ENCODE measurements at places on chromosomes 1 and 21. TPM values are rescaled to one million over a fixed set of nuclear protein-coding genes. Genes with fewer than 3 reads are reported as not detected.

ALDH4A1 gene
- total RNA-seq = 22.6 TPM

PLEKHO1 gene
- 32.6 TPM for total RNA-seq

FYB2 gene
- total RNA-seq = not detected

AKR1A1 gene
- total RNA-seq = 115 TPM

ANKRD45 gene
- total RNA-seq = 0.21 TPM

OTUD3 gene
- 6.3 TPM for total RNA-seq

THEM5 gene
- total RNA-seq = not detected

SDHC gene
- total RNA-seq = 278 TPM

LCE2C gene
- total RNA-seq = not detected

BSND gene
- not detected for total RNA-seq

- DNase-seq = no peak
- H3K27me3 ChIP-seq = peaks cover 37% of the 10 kb centered on the region
- H3K36me3 ChIP-seq = no peaks in the 10 kb centered on the region
- H3K4me3 ChIP-seq = no peak overlapping the region
- H3K27ac ChIP-seq = no peak overlapping the region
Measured at GRCh38 chr1:211543025-211543424, 35.9 kb downstream of the SLC30A1 start.

DNA sequence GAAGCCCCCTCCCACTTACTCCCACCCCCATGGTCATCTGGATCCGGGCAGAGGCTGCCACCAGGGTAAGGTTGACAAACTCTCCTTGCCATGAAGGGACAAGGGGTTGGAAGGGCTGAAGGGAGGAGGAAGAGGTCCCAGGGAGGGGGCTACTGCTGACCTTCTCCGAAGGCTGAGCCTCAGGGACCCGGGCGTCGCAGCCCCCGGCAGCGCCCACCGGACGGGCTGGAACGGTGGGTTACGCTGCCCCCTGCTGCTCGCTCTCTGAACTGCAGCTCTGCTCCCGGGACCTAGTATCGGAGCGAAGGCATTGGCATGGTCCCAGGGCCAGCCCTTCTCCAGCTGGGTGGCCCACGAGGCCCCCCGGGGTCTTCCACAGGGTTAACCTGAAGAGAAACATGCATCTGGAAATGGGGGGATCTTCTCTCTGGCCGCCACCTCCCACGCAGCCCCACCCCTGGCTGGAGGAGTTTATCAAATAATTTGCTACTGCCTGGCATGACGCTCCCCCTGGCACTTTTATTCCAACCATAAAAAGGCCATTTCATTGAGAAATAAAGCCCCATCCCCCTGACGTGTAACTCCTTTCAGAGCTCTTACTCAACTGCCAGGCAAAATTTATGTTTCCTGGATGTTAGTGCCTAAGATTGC lies 70.4 kb upstream of the TARDBP start:
- peaks cover 17% of the 10 kb centered on the region for H3K4me1 ChIP-seq
- no peaks in the 10 kb centered on the region for H3K36me3 ChIP-seq
- H3K4me3 ChIP-seq = no peak overlapping the region

GRCh38 chr1:228267962-228268880 lies 60.4 kb downstream of the OBSCN start:
- no peaks in the 10 kb centered on the region for H3K27me3 ChIP-seq
- H3K4me3 ChIP-seq = no peak overlapping the region
- DNase-seq = no peak
- H3K27ac ChIP-seq = no peak overlapping the region

DNA sequence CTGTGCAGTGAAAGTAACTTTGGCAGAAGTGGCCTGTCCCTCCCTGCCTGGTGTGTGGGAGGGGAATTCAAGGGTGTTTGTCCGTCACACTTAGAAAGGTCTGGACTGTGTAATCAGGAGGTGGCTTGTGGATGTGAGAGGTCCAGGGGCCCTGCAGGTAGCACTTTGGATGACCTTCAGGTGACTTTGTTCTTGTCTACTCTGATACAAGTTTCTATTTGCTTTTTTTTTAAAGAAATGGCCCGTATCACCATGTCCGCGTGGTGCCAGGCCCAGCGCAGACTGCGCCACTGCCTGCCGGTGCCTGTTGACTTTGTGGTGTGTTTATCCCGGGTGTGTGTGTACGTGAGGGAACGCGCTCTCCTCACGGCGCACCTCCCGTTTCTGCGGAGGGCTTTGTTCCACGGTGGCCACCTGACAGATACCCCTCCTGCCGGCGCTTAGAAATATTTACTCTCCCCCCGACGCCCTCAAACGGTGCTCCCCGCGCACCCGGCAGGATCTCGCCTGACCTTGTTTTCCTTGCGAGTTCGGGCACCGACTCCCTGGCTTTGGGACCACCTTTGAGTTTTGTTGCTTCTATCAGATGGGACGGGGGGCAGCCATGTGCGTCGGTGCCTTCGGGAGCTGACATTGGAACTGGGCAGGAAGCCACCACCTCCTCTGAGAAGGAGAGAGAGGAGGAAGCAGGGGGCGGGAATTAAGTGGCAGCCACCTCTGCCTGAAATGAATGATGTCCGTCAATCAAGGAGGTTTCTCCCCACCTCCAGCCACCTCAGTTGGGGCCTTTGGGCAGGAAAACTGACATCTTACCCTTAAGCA lies 119.4 kb downstream of the PRDM16 start:
- H3K4me1 ChIP-seq = no peaks in the 10 kb centered on the region
- no peak overlapping the region for H3K27ac ChIP-seq
- no peak overlapping the region for H3K4me3 ChIP-seq
- peaks cover 3% of the 10 kb centered on the region for H3K27me3 ChIP-seq
- H3K36me3 ChIP-seq = no peaks in the 10 kb centered on the region

DNA sequence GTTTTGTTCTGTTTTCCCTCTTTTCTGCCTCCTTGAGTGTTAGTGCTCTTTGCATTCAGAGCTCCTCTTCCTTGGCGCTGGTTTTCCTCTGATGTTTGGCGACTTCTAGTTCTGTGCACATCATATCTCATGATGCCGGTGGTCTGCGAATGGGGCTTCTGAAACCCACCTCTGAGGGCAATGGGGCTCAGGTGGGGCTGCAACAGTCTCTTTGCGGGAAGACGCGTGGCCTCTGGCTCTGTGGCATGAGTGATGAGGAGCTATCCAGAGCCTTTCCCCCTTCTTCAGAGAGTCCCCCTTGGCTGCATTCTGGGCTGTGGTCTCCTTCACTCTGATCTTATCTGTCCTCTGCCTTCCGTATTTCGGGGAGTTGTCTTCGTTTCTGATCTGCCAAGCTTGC lies 39.0 kb downstream of the TNFRSF8 start:
- no peak overlapping the region for H3K27ac ChIP-seq
- H3K4me3 ChIP-seq = no peak overlapping the region
- no peak for DNase-seq
- no peaks in the 10 kb centered on the region for H3K36me3 ChIP-seq
- H3K27me3 ChIP-seq = peaks cover 41% of the 10 kb centered on the region

GRCh38 chr1:153617663-153618062 lies 1.5 kb upstream of the S100A14 start:
- peaks cover 44% of the 10 kb centered on the region for H3K4me1 ChIP-seq
- peaks cover 13% of the 10 kb centered on the region for H3K36me3 ChIP-seq
- H3K27ac ChIP-seq = peak overlapping the region; percentile 73
- peak; percentile 71 for DNase-seq
- H3K27me3 ChIP-seq = peaks cover 3% of the 10 kb centered on the region
- no peak overlapping the region for H3K4me3 ChIP-seq

DNA sequence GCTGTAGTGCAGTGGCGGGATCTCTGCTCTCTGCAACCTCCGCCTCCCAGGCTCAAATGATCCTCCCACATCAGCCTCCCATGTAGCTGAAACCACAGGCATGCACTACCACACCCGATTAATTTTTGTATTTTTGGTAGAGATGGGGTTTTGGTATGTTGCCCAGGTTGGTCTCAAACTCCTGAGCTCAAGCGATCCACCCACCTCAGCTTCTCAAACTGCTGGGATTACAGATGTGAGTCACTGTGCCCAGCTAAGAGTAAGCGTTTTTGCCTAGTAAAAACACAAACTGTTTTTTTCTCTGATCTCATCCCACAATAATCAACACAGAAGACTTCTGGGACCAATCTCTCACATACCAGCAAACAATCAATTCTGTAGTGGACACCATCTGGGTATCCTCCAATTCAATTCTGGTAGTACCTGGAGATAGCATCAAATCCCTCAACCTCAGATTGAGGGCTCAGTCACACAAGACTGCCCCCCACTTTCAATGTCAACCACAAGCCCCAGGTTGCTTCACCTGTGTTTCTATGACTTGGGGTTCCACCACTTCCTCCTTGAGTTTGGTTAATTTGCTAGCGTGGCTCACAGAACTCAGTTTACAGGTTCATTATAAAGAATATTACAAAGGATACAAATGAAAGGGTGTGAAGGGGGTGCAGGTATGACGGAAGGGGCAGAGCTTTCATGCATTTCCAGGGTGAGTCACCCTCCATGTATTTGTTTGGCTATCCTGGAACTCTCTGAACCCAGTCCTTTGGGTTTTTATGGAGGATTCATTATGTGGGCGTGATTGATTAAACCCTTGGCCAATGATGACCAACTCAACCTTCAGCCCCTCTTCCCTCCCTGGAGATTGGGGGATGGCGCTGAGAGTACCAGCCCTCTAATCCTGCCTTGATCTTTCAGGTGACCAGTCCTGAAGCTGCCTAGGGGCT lies 40.0 kb upstream of the RHOU start:
- no peak overlapping the region for H3K27ac ChIP-seq
- no peak for DNase-seq
- no peaks in the 10 kb centered on the region for H3K4me1 ChIP-seq
- no peaks in the 10 kb centered on the region for H3K27me3 ChIP-seq
- no peaks in the 10 kb centered on the region for H3K36me3 ChIP-seq

- H3K27ac ChIP-seq = no peak overlapping the region
- DNase-seq = no peak
- peaks cover 36% of the 10 kb centered on the region for H3K36me3 ChIP-seq
- H3K4me1 ChIP-seq = peaks cover 46% of the 10 kb centered on the region
Measured at GRCh38 chr1:109365642-109366204, 32.0 kb downstream of the SORT1 start.

DNA sequence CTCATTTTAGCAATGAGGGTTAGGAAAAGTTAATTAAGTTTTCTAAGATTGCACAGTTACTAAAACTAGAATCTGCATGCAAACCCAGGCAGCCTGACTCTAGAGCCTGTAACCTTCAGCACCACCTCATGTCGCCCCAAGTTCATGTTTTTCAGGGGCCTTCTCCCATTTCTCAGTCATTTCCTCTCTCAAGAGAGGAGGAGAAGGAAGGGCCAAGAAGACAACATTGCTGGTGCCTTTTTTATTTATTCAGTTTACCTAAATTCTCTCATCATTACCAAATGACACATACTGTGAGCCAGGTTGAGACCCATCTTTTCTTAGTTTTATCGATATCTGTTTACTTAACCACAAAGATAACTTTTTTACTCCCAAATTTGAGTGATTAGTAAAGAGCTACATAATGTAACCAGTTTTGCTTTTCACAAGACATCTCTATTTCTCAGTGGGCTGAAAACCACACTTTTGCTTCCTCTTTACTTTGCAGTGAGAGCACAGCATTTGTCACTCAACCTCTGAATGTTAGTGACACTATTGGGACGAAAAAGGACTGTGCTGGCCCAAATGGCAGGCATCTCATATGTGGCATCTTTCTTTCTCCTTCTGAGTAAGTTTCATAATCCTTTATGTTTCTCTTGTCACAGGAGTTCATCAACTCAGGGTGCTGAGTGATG lies at the start of gene CD101:
TSS of gene CD101 (plus strand) at position 507 of the 674 bp plus-strand sequence. CDS start at position 565, 58 bp downstream.
- H3K4me1 ChIP-seq = no peaks in the 10 kb centered on the region
- no peak within 1 kb of the TSS for H3K4me3 ChIP-seq
- peaks cover 10% of the 10 kb centered on the region for H3K27me3 ChIP-seq
- DNase-seq = no peak
- no peaks in the 10 kb centered on the region for H3K36me3 ChIP-seq

DNA sequence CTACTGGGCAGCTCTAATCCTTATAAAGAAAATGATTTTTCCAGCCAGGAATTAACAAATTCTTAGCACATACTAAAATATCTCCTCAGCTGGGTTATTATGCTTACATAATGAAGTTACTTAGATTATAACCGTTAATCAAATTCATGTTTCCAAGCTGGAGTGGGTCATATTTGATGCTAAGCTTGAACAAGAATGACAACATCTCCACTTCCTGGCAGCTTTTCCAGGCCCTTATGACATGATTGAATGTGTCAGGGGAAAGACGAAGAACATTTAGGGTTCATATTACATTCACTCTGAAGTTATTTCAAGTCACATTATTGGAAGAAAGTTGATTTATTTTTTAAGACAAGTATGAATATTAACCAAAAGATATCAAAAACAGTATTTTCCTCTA lies 333.7 kb downstream of the PCP4 start:
- no peaks in the 10 kb centered on the region for H3K4me1 ChIP-seq
- H3K27me3 ChIP-seq = no peaks in the 10 kb centered on the region
- no peak overlapping the region for H3K4me3 ChIP-seq
- H3K36me3 ChIP-seq = no peaks in the 10 kb centered on the region
- DNase-seq = no peak

- peaks cover 19% of the 10 kb centered on the region for H3K27me3 ChIP-seq
- H3K36me3 ChIP-seq = no peaks in the 10 kb centered on the region
- DNase-seq = no peak
- peaks cover 21% of the 10 kb centered on the region for H3K4me1 ChIP-seq
- no peak overlapping the region for H3K4me3 ChIP-seq
- no peak overlapping the region for H3K27ac ChIP-seq
Measured at GRCh38 chr1:207971331-207972219, 60.6 kb upstream of the CD34 start.

DNA sequence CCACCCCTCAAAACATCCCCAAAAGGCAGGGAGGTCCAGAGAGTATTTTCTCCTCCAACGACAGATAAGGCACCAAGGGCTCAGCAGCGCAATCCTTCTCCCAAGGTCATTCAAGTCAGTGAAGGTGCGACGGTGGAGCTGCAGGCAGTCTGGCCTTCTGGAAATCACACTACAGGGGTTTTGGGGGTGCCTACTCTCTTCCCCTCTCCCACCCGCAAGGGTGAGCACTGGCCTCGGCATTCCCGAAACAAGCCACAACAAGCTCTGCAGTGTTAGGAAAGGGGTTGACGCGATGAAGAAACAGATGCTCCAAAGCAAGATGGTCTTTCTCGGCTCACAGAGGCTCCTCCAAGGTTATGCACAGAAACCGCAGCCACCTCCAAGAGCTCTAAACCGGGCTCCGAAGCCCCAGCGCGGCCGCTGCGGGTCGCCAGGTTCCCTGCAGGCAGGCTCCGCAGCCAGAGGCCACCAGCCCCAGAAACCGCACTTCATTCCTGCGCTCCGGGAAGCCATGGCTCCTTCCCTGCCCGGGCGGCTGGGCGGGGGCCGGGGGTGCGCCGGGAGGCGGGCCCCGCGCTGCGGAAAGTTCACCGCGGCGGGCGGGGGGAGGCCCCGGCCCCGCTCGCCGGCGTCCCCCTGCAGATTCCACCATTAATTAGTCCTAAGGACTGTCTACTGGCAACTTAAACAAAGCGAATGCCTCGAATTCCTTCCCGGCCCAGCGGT lies 1.1 kb downstream of the LUZP1 start:
- H3K27ac ChIP-seq = peak overlapping the region; percentile 75
- peaks cover 65% of the 10 kb centered on the region for H3K4me1 ChIP-seq
- peak overlapping the region; percentile 97 for H3K4me3 ChIP-seq
- DNase-seq = peak; percentile 43

DNA sequence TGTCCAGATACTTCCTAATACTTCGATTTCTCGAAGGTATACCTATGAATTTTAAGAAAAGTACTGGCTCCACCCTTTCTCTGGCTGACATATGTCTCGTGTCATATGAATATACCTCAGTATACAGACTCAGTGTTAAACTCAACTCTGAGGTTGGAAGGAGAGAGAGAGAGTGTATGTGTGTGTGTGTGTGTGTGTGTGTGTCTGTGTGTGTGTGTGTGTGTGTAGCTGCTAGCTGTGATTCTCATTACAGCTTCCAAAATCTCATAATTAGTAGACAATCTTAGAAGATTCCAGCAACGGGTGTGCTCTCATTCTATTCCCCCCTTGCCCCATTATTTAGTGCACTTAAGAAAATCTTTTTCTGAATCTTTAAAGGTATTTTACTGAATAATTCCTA lies 380.3 kb upstream of the B3GALT2 start:
- no peak overlapping the region for H3K27ac ChIP-seq
- H3K4me1 ChIP-seq = peaks cover 24% of the 10 kb centered on the region

All from HFFc6 (cell line).